B cell (primary cell): ENCODE measurements at places on chromosomes 11 and 22.

- peak; percentile 73 for DNase-seq
Observed at GRCh38 chr11:44305470-44306051, 4.4 kb downstream of the ALX4 start.

DNA sequence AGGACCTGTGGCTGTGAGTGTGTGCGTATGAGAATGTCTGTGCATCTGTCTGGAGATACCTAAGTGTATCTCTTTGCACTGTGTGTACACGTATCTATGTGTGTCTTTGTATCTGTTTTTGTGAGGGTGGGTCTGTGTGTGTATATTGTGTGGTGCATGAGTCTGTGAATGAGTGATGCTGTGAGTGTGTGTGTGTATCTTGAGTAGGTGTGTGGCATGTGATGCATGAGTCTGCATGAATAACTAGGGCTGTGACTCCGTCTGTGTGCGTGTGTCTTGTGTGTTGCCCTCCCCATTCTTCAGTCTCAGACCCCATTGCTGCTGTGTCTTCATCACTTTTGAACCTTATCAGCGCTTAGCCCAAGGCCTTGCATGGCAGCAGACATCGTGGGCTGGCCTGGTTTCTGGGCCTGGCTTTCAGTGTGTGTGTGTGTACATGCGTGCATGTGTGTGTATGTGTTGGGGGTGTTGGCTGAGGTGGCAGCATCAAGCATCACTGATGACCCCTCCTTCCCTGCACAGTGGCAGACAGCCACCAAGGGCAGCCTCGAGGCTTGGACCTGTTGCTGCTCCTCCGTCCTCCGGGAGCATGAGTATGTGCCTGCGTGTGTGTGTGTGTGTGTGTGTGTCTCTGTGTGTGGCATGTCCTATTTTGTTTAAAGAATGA is 1.4 kb downstream of the SGSM1 start:
- peak; percentile 23 for DNase-seq

GRCh38 chr11:126700768-126701519 is 299.6 kb downstream of the KIRREL3 start:
- DNase-seq: no peak

GRCh38 chr22:46084943-46085827 is 65.1 kb upstream of the PPARA start:
- DNase-seq: no peak

- peak; percentile 77 for DNase-seq
Observed at GRCh38 chr22:35380537-35381423, at the start of gene HMOX1. HMOX1 (plus strand) TSS chr22:35381096; CDS start chr22:35381174, 78 bp downstream.

GRCh38 chr11:134915881-134916280 is 503.8 kb upstream of the B3GAT1 start:
- no peak for DNase-seq
